ENCODE measurements at places on chromosomes 6 and 20.

DNA sequence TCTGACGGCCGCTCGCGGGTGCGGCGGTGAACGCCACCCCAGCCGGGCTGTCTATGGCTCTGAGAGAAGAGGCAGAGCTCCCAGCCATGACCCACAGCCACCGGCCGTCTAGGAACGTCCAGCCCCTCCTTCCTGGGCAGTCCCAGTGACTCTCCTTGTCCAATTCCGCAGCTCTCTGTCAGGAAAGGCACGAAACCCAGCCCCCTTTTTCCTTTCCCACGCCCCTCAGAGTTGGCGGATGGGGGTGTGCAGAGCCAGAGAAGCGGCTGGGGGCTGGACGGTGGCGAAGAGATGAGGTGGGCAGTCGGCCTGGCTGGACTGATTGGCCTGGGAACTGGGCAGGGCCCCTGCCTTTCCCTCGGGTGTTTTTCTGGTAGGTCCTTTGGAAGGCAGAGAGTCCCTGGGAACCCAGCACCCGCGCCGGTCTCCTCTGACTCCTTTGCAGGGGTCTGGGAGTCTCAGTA lies 1.5 kb downstream of the EBF4 start:
- DNase-seq = no peak

GRCh38 chr6:5046430-5046829 lies 38.7 kb upstream of the PPP1R3G start:
- DNase-seq = no peak

DNA sequence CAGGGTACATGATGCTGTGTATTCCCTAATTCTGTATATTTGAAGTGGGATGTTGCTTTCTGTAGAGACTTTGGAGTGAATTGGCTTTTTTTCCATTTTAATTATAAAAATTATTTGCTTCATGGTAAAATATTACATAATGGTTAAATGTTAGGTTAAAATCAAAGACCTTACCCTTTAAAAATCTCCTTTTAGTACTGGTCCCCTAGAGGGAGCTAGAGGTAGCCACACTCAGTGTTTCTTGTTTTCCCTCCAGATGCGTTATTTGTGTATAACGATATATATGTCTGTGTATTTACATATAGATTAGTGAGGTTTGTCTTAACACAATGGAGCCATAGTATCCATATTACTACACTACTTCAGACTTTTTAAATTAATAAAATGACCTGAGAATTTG lies 146.7 kb downstream of the PLCB4 start:
- no peak for DNase-seq

- DNase-seq = no peak
Observed at GRCh38 chr20:48171626-48172356, 386.5 kb upstream of the SULF2 start.

DNA sequence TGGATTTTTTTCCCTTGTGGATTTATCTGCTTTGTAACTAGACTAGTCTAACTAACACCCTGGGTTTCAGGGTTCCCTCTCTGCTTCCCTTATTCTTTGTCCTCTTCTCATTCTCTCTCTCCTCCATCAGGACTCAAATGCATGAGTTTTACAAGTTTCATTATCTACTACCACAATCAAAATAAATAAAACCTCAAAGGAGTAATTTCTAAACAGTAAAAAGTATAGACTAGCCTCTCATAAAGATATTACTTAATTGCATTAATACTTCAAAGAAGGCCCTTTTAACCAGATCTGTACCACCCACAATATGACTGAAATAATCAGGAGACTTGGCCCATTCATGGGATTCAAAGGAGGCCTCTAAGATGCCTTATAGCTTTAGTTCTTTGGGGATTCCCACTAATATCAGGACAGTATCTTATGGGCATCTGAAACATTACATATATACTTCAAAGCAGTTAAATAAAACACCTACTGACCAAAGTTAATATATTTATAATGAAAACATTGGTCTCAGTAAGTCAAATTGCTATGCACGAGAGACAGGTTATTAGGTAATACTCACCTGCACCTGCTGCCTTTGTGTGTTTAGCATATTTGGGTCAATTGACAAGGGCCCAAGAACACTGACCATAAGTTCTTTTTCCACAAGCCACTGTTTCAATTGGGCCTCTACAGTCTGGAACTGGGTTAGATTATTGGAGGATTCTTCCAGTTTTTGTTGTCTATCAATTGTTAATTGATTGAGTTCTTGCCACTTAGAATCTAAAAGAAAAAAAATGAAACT lies 85.7 kb downstream of the DST start:
- no peak for DNase-seq

DNA sequence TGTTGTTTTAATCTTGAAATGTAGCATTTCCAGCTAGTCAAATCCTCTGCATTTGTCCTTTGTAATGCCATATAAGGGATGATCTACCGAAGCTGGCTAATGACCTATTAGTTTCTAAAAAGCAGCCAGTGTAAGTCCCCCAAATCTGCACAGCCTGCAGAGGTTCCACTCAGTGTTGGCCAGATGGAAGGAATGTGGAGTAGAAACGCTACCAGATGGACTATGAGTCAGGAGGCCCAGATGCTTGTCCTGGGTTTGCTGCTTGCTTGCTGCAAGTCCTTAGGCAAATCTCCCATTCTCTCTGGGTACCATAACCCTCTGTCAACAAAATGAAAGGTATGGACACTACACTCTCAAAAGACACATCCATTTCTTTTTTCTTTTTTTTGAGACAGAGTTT lies 149.8 kb downstream of the BTBD9 start:
- DNase-seq = no peak

DNA sequence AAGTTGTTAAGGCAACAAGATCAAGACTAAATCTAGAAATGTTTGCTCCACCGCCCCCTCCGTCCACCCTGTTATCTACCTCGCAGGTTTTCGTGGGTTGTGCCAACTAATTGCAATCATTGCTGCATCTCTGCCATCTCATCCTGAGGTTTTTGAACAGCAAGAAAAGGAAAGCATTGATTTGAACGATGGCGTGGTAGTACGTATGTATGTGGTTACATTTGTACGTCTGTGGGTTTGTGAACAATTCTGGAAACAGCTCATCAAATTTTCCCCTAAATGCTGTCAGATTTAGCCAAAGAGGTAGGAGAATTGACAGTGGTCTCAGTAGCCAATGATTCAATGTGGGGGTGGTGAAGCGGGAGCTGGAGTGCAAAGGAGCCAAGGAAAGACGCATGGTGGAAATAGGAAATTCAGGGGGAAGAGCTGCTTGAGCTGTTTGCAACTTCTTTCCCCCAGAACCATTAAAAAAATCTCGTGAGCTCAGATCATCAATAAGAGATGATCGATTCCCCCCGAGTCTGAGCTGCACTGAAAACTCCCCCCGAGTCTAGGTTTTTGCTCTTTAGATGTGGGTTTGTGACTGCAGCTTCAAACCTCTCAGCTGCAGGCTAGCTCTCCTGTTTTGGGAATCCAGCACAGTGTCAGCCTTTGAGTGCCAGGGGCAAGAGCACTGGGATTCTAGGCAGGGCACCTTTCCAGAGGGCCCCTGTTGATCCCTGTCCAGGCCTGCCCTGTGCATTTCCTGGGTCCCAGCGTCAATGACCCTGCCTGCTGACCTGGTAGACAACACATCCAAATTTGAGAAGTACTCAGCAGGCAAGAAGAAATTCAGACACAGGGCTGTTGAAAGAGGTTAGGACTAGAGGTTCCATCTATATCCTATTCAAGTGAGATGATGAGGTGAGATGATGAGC lies 72.6 kb upstream of the LY86 start:
- peak; percentile 28 for DNase-seq

DNA sequence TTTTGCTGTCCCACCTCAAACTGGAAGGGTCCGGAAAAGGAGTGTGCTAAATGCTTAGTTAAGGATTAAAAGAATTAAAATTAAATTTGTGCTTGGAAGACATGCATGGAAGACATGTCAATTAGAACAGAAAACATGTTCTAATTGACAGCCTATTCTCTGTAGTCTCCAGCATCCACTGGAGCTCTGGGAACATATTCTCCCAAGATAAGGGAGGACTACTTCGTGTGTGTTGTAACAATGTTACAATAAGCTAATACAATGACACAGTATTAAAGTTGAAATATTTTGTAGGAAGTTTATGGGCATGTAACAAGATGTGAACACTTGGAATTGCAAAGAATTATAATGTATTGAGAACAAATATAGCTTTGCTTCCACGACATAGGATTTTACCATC lies 567.4 kb upstream of the CITED2 start:
- no peak for DNase-seq

DNA sequence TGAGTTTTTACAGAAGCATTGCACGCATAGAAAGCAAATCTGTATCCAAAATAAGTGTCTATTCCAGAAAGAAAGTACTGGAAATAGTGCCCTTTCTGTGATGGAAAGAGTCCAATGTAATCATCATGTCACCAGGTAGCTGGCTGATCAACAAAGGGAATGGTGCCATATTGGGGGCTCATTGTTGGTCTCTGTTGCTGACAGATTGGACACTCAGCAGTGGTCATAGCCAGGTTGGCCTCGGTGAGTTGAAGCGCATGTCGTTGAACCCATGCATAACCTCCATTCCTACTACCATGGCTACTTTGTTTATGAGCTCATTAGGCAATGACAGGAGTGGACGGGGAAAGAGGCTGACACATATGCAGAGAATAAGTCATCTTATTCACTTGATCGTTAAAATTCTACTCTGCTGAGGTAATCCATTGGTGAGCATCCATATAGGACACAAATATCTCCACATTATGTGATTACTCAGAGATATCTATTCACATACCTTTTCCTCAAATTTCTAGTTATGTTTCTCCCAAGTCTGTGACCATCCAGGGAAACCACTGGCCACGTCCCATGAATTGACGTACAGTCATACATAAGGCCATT lies 560.5 kb downstream of the HAO1 start:
- no peak for DNase-seq

DNA sequence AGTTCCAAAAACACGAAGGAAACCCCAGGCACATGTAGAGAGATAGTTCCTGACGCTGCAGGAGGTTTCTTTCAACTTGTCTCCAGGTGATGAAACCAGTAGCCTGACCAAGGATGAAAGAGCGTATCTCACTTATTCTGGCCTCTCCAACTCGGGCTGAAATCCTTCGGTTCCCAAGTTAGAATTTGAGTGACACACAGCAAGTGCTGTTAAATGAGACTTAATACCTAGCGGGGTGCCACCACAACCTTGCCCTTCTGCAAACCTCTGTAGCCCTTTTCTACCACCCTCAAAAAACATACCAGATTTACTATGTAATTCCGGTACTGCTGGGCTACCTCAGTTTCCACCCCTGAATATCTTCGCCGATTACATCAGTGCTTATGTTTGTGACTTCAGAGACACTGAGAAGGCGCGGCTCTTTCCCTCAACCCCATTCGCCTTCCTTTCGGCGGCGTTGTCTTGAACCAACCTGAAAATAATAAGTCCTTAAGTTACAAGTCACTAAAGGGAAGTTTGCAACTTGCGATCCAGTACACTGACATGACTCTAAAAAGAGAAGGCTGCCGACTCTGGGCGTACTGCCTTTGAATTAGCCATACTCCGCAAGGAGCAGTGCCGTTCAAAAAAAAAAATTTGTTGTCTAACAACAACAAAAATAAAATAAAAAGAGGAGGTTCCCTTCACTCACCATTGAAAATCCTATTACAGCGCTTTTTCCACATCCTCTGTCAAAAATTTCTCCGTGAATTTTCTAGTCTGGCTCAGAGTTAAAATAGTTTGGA lies 194.9 kb upstream of the ZNF184 start:
- DNase-seq = no peak

DNA sequence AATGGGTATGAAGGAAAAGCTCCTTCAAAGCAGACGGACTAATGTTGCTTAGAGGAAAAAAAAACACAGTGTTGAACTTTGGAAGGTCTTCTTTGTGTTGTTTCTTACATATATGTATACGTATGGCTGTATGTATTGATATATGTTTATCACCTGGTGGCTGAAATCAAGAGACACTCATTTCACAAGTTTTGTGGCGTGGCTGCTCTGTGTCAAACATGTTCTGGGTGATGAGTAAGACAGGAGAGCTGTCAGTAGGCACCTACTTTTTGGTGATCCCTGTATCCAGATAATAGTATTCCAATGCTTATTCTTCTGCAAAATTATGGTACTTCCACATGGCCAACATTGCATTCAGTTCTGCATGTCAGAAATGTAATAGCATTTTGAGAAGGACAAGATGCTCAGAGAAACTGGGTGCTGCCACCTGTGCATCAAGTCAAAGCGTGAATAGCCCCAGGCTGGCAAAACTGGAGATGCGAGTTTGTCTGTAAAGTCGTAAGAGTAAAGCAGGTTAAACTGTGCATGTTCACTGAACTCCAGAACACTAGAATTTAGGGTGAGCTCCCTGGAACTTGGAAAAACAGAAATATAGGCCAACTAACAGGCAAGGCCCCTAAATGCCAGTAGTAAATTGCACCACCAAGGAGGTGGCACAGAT lies 67.9 kb downstream of the ARMC2 start:
- DNase-seq = no peak

- DNase-seq = no peak
Observed at GRCh38 chr20:46182276-46183200, 64.4 kb downstream of the CD40 start.

DNA sequence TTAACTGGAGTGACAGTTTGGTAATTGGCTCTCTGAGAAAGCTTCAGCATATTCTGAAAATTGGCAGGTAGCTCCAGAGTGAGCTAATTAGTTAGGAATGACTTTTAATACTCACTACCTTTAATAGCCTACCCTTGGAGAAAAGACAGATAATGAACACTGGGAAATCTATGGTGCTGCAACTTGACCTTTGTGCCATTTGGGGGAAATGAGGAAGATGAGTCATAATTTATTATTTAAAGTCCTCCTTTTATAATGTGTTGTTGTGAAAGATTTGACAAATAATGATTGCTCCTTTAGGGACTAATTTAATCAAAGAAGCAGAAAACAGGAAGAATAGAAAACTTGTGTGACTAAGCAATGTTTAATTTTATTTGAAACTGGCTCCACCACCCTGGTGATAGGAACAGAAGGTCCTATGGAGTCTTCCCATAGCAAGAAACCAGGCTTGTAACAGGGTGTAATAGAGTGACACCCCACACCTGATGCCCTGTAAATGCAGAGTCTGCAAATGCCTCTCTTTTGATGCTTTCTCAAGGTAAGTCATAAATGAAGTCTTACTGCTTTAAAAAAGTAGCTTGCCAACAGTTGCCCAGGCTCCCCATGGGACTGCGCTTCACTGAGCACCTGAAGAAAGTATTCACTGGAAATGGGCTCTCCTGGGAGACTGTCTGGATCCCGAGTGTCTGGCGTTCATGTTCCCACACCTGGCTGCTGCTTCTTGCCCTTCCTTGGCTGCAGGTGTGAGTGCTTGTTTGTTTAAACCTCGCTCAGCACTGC lies 134.4 kb downstream of the LRRC1 start:
- no peak for DNase-seq

DNA sequence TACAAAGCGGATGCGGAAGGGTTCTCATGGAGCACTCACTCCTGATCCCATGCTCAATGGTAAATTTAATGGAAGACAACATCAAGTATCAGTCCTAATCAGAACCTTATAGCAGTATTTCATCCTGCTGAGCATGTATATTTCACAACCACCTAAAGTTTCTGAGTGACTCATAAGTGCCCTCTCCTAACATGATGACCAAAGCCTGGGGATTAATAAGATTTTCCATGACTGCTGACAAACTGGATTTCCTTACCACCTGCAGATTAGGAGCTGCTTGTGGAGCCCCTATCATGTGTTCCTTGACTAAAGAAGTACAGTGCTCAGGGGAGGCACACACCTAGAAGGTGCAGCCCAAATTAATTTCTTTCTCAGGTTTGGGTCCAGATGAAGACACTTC lies 112.8 kb downstream of the INSM1 start:
- no peak for DNase-seq

All from stimulated activated naive CD4-positive, alpha-beta T cell treated with Interleukin-2 at 50 U/mL for 16 hours (primary cell).